ENCODE measurements at places on chromosomes 1 and 21.

DNA sequence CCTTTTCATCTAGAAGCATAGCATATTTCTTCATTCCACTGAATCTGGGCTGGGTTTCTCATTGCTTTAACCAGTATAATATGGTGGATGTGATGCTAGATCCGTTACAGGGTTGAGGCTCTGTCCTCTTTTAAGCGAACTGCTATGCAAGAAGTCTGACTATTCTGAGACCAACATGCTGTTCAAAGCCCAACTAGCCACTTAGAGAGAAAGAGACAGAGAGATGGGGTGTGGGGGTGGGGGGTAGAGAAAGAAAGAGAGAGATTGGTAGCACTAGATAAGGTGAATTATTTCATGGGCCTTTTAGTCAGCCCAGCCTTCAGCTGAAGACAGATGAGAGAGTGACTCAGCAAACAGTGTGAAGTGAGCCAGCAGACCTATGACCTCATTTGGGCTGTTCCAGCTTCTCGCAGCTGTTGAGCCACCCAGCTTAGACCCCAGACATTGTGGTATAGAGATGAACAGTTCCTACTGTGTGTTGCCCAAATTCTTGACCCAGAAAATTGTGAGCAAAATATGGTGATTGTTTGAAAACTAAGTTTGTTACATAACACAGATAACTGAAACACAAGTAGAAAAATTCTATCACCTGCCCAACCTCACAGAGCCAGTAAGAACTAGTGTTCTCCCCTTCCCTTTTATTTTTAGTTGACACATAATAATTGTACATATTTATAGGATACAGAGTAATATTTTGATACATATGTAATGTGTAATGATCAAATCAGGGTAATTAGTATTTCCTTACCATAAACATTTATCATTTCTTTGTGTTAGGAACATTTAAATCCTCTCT is 40.7 kb upstream of the PRKACB start:
- DNase-seq, result no peak

DNA sequence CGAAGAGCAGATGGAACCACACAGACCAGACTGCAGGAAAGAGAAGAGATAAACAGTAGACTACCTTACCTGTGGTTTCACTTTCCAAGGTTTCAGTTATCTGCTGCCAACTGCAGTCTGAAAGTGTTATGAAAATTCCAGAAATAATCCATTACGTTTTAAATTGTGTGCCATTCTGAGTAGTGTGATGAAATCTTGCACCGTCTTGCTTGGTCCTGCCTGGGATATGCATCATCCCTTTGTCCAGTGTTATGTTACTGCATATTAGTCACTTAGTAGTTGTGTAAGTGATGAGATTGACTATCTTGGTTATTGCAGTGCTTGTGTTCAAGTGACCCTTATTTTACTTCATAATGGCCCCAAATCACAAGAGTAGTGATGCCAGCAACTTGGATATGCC is 33.9 kb downstream of the DNAJC6 start:
- no peak for DNase-seq

GRCh38 chr1:8625491-8625890 is 191.9 kb downstream of the RERE start:
- peak; percentile 50 for DNase-seq

GRCh38 chr1:210626341-210626740 is 297.6 kb downstream of the HHAT start:
- no peak for DNase-seq

DNA sequence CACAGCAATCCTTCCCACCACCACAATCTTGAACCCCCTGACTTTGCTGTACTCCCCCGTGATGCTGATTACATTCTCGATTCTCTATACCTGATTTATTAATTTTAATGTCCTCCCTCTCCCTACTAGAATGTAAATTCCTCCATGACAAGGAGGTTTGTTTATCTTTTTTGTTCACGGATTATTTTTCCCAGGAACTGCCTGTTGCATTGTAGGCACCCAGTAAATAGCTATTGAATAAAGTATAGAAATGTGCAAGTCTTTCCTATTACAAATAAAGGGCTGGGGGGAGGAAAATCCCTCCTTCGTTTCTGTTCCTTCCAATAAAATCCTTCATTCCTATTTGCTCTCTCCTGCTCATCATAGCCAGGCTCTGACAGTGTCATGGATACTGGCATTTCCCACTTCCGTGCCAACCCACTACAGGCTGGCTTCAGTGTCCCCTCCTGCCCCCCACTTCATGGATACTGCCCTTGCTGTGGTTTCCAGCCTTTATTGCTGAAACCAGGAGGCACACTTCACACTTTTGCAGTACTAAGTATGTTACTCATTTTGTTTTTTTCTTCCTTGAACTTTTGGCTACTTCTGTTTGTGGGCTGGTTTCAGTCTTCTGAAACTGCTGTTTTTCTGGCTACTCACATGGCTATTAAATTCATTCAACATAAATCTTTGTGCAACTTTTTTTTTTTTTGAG is 7.5 kb downstream of the KIF1B start:
- DNase-seq, result no peak

- DNase-seq, result no peak
Measured at GRCh38 chr1:234226819-234227165, 146.5 kb upstream of the COA6 start.

GRCh38 chr21:16913010-16913409 is 599.8 kb upstream of the CXADR start:
- no peak for DNase-seq

GRCh38 chr21:27134516-27134915 is 167.6 kb upstream of the ADAMTS5 start:
- no peak for DNase-seq

DNA sequence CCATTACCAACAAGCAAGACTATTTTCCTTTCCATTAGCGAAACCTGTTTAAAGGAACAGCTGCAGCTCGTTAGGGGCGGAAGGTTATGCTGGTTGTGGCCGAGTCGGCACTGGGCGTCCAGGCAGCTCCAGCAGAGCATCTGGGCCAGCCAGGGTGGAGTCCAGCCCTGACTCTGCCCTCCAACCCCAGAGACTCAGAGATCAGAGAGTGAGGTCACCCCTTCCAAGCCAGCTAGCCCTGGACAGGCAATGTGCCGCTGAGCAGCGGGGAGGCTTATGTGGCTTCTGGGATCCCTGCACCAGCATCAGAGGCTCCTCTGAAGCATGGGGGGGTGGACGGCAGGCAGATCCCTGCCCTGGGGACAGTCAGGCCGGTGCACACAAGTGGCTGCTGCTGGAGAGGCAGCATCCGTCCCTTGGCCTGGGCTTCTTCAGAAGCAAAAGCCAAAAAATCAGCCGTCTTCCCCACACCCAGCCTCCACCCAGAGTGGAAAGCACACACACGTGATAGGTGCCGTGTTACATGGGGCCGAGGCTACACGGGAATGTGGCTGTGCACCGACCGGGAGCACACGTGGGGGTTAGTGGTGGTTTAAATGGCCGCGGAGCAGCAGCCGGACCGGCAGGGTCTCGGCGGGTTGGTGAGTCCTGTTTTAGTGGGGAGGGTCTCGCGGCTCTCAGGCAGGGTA is 30.1 kb downstream of the SLC66A1 start:
- no peak for DNase-seq

GRCh38 chr1:150981177-150981804 is 801 bp upstream of the ANXA9 start:
- no peak for DNase-seq

DNA sequence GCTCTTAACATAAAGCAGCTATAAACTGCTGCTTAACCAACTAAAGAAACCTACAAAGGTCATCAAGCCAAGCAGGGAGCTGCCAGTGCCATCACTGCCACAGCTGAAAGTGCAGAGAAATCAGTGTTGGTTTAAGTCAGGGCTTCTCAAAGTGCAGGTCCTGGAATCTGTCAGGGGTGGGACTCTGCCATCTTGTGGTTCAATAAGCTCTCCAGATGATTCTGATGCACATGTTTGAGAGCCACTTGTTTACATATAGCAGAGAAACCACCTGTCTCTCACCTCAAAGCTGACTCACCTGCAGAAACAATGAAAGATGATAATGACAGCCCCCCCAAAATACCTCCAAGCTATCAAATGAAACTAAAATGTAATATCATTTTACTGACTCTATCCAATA is 49.3 kb downstream of the SH3GLB1 start:
- DNase-seq, result no peak

DNA sequence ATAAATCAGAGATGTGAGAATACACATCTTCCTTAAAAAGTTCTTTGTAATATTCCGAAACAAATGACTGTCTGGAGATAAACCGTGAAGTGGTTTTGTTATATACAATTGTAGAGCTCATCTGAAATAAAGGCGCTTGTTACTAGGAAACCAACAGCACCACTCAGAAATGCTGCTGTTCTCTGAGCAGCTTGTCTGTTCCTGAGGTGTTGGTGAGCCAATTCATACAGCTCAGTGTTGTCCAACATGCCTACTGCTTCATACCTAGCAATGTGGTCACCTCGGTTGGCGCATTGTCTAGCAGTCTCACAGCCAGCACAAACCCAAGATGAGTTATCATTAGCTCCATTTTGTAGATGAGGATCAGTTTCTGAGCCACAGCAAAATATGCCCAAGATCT is 44.4 kb downstream of the GFI1 start:
- no peak for DNase-seq

GRCh38 chr1:64755361-64755760 is 10.5 kb downstream of the RAVER2 start:
- DNase-seq, result no peak

GRCh38 chr1:98277118-98277517 is 356.3 kb upstream of the DPYD start:
- DNase-seq, result no peak

- no peak for DNase-seq
Measured at GRCh38 chr1:162265983-162266382, 110.7 kb downstream of the SPATA46 start.

DNA sequence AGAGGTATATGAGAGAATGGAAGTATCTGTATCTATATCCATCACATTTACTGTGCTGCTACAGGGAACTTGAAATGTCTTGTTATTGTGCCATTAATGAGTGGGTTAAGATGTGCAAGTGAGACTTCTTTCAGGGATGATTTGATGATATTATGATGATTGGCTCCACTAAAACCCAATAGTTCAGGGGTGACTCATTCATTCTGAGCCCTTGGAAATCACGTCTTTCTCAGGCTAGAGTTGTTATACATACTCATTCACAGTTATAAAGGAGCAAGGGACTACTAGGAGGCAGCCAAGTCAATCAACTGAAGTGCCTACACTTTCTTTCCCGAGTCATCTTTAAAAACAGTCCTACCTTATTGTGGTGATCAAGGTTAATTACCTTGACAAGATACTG is 1109.8 kb upstream of the B3GALT2 start:
- no peak for DNase-seq

DNA sequence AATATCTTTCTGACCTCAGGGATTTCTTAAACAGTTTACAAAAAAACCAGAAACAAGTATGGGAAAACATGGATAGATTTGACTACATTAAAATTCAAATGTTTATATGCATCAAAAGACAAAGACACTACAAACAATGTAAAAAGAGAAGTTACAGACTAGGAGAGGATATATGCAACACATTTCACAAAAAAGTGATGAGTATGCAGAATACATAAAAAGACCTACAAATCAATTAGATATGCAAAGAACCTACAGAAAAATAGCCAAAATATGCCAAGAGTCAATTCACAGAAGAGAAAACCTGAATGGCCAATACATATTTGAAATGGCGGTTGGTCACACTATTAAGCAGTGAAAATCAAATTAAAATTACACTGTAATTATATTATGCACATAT is 175.0 kb downstream of the FOXD2 start:
- no peak for DNase-seq

DNA sequence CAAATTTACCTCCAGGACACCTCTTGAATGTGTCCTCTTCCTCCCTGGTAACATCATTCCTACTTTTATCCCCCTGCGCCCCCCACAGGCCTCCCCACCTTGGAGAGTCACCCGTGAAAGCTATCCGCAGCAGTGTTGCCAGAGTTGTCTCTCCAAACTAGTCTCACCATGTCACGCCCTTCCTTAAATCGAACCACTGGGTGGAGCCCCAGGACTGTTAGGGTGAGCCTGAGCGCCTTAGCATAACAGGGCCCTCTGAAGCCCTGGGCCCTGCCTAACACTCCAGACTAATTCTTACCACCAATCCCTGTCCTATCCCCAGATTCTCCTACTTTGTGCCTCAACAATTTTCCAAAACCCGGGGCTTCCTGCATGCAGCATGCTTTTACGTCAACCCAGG is 35.0 kb downstream of the HSD3B2 start:
- no peak for DNase-seq

DNA sequence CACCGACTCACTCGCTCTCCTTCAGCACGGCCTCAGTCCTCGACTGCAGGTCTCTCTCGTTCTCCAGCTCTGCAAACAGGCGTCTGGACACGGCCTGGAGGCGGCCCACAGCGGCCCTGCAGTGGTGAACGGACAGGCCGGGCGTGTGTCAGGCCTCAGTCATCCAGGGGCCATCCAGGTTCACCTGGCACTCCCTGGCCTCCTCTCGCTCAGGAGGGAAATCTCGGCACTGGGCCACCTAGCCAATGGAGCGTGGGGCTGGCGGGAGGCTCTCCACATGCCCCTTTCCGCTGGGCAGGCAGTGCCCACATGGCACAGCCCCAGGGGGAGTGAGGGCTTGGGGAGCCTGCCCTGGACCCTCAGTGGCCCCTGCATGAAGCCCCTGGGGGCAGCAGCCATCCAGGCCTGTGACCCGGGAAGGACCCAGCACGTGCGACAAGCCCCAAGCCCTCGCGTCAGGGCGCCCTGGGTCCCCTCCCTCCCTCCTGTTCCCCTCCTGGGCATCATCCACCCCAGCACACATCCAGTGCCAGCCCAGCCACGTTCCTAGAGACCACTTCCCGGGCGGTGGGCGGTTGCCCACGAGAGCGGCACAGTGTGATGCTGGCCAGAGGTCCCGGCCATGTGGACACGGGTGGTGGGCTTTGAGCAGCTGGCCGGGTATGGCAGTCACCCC is 18.1 kb downstream of the CFAP74 start:
- no peak for DNase-seq

- DNase-seq, result no peak
Measured at GRCh38 chr1:202249436-202249835, 55.8 kb downstream of the LGR6 start.

DNA sequence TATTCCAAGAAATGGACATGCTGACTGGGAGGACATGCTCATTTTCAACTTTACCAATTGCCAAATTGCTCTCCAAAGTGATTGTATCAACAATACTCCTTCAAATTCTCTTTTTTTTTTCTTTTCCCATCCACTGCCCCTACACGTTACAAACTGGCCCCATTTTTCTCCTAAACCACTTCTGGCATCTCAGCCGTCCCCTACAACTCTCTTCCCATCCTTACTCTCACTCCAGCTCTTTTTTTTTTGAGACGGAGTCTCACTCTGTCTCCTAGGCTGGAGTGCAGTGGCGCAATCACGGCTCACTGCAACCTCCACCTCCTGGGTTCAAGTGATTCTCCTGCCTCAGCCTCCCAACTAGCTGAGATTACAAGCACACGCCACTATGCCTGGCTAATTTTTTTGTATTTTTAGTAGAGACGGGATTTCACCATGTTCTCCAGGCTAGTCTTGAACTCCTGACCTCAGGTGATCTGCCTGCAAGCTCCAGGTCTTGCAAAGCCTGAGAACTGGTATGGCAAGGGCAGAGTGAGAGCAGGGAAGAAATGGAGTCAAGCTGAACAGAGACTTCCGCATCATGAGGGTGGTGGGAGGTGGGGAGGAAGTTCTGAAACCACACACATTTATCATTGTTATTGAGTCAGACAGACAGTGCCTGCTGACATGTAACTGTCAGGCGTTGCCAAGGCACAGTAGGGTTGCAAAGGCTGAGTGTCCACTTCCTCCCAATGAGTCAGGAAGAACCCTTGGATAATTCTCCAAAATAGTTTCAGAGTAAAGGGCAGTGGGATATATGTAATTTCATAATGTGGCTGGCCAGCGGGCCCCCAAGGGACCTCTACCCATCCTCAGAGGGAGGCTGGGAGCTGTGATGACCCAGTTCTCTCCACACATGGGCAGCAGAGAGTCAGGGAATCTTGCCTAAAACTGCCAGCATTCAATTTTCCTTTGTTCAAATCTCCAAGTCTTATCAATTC is 17.4 kb downstream of the CELA3A start:
- DNase-seq, result peak; percentile 41
